ENCODE measurements at places on chromosomes 6 and 20.

DNA sequence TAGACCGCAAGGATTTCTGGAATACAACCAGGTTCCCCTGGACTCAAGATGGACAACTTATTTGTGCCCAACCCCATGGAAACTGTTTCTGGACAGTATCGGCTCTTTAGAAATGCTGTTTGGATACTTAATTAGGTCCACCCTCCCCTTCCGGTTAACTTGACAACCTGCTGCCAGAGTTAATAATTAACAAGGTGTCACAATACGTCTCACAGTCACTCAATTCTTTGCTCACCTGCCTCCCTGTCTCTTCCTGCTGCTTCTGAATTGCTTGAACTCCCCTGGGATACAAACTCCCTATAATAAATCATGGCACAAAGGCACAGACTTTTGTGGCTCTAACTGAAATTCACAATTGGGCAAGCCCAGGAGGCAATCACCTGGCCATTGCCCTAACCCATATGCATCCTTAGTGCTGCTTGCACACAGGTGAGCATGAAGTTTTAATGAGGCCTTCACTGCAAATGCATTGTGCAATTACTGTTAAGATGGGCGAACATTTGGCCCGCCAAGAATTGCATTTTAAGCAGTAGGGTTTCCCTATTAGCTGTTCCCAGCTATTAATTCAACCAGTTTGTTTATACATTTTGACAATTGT, 504.4 kb upstream of the NOX3 start:
- DNase-seq = no peak

- no peak for DNase-seq
These were observed 68.0 kb upstream of the INSM1 start for GRCh38 chr20:20299904-20300303.

DNA sequence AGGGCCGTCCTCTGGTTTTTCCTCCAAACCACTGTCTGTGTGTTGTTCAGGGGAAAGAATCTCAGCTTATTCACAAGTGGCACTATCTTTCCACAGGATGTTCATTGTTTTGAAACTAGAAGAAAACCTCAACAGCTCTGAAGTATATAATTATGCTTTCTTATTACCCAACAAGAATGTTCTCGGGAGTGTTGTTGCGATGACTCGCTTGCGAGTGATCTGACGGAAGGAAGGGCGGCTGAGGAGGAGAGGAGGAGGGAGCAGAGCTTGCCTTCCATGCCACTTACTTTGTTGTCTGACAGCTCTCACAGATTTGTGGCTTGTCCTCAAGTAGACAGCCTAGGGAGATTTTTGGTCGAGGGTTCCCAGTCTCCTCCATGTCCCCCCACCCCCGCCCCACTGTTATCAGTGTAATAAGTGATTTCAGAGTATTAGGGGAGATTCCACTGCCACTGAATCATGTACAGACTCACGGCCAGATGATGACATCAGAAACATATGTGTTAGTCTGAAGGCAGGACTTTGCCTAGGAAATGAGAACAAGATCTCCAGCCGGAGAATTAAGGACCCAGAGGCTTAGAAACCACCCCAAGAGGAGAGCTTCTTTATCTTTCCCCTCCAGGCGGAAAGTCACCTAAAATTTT, 80.7 kb upstream of the CCN6 start:
- DNase-seq = peak; percentile 74

DNA sequence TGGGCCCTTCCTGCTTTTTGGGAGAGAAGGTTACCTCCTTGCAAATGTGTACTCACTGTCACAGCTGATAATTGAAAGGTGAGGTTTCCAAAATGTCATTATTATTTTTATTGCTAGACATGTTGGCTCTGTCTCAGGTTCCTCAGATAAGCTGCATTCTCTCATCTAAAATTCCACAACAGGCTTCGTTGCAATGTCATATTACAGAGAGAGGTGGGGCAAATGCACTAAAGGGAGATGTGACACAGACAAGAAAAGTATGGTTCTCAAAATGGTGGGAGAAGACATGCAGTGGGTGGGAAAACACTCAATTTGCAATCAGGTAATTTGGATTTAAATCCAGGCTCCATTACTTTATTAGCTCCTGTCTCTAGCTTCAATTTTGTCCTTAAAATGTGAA, 256.4 kb upstream of the POU3F2 start:
- no peak for DNase-seq

DNA sequence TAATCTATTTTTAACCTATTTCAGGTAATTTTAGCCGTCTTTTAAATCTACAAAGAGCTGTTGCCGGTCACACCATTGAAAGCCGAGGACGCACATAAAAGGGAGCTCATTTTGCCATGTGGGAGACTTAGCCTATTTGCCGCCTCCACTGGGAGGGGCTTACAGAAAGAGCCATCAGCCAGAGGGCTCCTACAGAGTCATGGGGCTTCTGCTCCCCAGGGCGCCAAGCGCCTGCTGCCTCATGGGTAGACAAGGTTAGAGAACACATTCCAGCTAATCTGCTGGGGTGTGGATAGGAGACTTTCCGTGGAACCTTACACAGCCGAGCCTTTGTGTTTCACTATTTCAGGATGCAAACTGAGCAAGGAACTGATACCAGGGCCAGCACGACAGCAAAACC, 12.6 kb downstream of the PCMTD2 start:
- no peak for DNase-seq

DNA sequence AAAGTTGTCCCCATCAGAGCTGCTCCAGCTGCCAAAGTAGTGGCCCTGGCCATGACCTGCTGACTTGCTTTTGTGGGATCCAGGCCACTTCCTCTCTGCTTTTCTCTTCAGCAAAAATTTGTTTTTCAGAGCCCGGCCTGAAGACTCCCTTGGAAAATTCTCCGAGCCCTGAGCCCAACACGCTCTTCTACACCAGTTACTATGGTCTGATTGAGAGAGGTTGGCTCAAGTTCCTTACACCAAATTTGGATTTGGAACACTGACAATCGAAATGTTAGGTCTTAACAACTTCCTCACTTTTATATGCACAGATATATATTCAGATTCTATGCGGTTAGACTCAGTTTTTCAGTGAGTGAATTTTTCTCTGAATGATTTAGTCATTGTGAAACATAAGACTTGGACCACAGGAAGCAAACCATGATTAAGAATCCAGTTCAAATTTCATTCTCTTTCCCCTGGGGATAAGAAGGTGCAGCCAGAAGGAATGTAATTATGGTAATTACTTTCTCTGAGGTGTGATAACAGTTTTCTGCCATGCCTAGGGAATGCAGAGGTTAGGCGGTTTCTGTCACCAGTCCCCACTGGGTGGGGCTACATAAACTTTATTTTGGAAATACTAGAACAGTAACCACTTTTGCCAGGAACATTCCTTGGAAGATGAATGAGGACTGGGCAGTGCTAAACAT, 365.2 kb downstream of the SYNE1 start:
- peak; percentile 51 for DNase-seq

DNA sequence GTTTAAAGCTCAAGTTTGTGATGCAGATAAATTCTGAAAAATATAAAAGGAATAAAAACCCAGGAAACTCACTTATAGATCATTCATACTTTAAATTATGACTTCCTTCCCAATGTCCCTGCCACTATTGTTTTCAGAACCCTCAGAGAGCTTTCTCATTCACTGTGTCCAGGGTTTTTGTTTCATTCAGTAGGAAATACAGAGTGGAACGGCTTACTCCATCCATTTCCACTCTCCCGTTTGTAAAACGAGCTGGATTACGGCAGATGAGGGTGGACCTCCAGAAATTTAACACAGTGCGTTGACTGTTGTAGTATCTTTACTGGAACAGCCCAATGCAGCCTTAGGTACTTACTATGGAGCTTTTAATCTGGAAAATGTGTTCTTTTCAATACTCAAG, 23.6 kb downstream of the BPIFA1 start:
- DNase-seq = no peak

DNA sequence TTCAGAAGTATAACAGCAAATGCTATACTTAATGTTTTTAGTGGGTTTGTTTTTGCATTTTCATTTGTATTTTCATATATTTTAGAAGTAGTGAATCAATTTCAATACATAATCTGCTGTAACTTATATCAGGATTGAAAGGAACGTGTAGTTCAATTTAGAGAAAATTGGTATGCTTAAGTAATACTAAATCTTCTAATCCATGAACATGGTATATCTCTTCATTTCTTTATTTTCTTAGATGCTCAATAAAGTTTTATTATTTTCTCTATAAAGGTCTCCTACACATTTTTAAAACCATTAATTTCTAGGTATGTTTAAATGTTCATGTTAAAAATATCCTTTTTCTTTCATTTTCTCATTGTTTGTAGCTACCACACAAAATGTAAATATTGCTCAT, 85.1 kb downstream of the STMND1 start:
- no peak for DNase-seq

- DNase-seq = no peak
These were observed 72.7 kb upstream of the B3GAT2 start for GRCh38 chr6:71029555-71029954.

GRCh38 chr6:35142588-35143569, 1.7 kb upstream of the TCP11 start:
- DNase-seq = no peak

- DNase-seq = no peak
These were observed 60.1 kb upstream of the MAP3K7 start for GRCh38 chr6:90646940-90647339.

DNA sequence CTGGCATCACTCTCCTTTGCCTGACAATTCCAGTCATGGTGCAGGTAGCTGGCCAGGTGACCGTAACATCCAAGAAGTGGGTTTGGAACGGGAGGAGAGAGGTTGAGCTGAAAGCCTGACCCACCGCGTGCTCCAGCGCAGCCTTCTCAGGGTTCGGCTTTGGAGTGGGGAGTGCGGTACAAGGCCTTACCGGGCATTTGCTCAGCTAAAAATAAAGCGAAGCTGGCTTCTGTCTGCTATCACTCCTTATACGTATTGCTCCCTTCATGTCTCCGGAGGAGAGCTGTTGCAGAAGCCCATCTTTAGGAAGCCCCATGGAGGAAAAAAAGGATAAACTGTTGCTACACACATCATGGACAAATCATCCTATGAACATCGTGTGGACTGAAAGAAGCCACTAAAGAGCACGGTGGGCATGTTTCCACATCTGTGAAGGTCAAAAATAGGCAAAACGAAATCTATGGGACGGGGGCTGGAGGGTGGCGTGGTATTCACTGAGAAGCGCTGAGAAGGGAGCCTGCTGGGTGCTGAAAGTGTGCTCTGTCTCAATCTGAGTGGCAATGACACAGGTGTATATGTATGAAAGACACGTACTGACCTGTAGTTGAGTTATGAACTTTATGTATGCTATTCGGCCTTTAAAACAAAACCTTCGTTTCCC, 57.2 kb upstream of the TAB2 start:
- DNase-seq = no peak

- no peak for DNase-seq
These were observed 5.6 kb upstream of the APMAP start for GRCh38 chr20:24998121-24998520.

DNA sequence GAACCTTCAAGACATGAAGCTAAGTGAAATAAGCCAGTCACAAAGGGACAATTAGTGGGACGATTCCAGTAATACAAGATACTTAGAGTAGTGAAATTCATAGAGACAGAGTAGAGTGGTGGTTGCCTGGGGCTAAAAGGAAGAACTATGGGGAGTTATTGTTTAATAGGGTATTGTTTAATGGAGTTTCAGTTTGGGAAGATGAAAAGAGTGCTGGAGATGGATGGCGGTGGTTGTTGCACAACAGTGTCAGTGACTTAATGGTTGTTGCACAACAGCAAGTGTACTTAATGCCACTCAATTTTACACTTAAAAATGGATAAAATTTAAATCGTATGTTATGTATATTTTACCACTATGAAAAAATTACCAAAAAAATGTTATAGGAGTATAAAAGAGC, 209.7 kb upstream of the TENT5A start:
- DNase-seq = peak; percentile 61

DNA sequence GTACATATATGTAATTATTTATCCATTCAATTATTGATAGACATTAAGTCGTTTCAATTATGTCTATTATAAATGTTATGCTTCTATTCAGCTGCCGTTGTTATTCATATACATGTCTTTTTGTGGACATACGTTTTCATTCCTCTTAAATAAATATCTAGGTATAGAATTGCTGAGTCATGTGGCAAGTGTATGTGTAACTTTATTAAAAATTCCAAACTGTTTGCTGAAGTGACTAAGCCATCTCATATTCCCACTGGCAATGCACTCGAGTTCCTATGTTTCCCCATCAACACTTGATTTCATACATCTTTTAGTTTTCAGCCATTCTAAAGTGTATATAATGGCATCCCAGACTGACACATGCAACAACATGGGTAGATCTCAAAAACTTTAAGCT, 739.7 kb upstream of the POU3F2 start:
- DNase-seq = no peak

- peak; percentile 71 for DNase-seq
These were observed 46.2 kb downstream of the SLC22A23 start for GRCh38 chr6:3410385-3411360.

GRCh38 chr6:55643861-55644260, 64.9 kb upstream of the HMGCLL1 start:
- DNase-seq = no peak

GRCh38 chr6:37536491-37537190, 36.9 kb upstream of the CCDC167 start:
- DNase-seq = no peak

DNA sequence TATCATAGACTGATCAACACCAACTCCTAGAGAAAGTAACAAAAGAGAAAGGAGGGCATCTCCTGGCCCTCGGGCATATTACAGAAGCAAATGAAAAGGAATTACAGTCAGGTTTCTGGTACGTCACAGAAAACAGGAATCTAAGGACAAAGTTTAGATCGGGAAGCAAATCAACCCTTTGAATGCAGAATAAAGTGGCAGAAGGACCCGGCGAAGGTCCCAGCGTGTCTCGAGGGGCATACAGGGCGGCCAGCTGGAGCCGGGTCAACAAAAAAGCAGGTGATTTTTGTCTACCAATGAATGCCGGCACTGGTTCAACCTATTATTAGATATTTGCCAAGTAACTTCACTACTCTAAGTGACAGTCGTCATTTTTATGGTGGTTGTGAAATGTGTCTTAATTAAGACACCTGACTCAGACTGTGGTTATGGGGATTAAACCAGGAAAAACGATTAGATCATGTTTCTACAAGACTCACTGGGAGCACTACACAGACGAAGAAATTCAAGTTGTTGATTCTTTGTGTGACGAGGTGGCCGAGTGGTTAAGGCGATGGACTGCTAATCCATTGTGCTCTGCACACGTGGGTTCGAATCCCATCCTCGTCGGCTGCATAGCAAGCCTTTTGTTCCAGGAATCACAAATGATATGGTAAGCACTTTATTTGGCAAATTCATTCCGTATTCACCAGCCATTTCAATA, 12.4 kb upstream of the ZSCAN9 start:
- peak; percentile 90 for DNase-seq

- peak; percentile 43 for DNase-seq
These were observed 5.9 kb downstream of the TMEM63B start for GRCh38 chr6:44133003-44133931.
